ENCODE measurements at places on chromosomes 6 and 20.

DNA sequence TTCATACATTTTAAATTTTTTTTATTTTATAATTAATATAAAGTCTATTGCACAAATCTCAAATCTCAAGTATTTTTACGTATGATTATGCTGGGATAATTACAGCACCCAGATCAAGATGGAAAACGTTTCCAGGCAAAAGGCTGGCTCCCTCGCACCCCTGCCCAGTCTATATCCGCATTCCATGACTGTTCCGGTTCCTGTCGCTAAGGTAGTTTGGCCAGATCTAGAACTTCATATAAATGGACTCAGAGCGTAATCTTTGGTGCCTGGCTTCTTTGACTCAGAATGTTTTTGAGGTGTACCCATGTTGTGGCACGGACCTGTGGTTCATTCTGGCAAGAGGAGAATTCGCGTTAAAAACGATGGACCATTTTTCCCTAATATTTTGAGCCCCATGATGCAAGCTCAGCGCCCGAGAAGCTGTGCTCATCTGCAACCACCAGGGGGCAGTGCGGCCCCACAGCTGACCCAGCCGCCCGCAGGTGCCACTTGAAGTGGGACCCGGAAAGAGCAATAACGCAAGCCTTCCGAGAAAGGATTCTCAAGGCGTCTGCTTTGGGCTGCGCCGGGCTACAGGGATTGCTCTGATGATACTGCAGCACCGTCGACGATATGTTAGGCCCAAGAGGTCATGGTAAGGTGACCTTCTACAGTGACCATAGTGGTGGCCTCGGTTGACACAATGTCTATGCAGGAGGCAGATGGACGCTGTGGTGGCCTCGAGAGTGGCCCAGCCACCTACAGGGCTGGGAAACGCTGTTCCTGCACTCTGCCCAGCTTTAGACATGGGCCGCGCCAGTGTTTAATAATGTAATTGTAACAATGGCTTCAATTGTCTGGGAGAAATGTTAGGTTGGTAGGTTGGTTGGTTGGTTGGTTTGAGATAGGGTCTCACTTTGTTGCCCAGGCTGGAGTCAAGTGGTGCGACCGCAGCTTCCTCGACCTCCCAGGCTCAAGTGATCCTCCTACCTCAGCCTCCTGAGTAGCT, 160.1 kb downstream of the ZMYND8 start:
- peak; percentile 51 for DNase-seq

DNA sequence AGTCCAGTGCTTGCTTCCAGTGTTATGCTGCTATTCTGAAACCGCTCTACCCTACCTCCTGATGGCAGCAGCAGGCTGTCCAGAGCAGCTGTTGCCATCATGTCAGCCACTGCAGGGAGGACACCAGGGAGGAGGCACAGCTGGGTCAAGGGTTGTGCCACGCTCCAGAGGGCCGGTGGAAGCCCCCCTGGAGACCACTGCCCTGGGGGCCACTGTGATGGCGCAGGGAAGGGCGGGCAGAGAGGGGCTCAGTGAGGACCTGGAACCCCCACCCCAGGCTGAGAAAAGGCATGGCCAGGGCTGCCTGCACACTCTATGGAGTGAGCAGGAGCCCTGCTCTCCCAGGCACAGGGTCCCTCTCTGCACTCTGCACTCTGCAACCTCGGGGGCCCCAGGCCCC, 271.3 kb upstream of the BTBD3 start:
- no peak for DNase-seq

DNA sequence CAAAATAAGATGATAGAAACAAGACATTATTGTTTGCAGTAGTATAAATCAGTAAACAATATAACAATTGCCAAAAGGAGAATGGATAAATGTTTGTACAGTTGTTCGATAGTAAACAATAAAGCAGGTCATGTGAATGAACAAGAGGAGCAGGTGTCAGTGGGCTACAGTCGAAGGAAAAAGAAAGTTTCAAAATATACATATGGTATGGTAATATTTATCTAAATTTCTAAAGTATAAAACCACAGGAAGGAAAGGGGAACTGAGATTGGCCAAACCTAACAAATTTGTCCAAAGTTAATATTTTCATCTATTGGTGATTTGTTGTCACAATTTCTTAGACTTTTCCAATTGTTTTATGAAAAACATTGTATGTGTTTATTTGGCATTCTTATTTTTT, 110.9 kb downstream of the SH3BGRL2 start:
- DNase-seq: no peak

- no peak for DNase-seq
These were observed 152.9 kb downstream of the KLHL32 start for GRCh38 chr6:97077380-97077779.

GRCh38 chr6:21613809-21614208, 20.3 kb downstream of the SOX4 start:
- DNase-seq: no peak

- no peak for DNase-seq
These were observed 29.3 kb upstream of the IGF2R start for GRCh38 chr6:159939591-159940016.
